Hindlimb muscle (tissue), 1 donor: ENCODE measurements at places on chromosomes 3 and 15. TPM values are rescaled to one million over a fixed set of nuclear protein-coding genes. Genes with fewer than 3 reads are reported as not detected.

Gene AADACL2
- polyA plus RNA-seq: 0.31 TPM

DNA sequence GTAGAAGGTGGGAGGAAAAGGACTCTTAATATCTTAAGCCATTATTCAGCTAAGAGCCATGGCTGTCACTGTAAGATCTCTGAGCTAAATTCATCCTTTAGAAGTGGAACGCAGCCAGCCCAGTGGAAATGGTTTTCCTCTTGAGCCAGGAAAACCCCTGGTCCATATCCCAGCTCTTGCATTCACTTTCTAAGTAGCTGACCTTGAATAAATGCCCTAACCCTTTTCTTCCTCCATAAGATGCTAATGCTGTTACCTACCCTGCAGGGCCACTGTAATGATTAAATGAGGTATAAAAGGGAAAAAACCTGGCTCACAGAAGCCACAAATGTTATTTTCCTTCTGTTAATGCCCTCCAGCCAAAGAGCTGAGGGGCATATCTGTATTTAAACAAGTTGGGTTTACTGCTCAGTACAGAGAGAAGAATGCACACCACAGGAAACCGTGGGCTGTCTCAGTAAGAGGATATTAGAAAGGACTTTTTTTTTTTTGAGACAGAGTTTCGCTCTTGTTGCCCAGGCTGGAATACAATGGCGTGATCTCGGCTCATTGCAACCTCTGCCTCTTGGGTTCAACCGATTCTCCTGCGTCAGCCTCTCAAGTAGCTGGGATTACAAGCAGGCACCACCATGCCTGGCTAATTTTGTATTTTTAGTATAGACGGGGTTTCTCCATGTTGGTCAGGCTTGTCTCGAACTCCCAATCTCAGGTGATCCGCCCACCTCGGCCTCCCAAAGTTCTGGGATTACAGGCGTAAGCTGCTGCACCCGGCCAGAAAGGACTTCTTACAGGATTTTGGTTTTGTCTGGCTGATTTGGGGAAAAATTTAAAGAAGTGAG, 6.8 kb downstream of the UBL7 start:
- DNase-seq: no peak

- DNase-seq: no peak
These were observed 88.8 kb upstream of the CTDSPL start for GRCh38 chr3:37772773-37773354.

Gene PLCB2
- polyA plus RNA-seq: 7.9 TPM

Gene PLSCR4
- polyA plus RNA-seq: 10.2 TPM

DNA sequence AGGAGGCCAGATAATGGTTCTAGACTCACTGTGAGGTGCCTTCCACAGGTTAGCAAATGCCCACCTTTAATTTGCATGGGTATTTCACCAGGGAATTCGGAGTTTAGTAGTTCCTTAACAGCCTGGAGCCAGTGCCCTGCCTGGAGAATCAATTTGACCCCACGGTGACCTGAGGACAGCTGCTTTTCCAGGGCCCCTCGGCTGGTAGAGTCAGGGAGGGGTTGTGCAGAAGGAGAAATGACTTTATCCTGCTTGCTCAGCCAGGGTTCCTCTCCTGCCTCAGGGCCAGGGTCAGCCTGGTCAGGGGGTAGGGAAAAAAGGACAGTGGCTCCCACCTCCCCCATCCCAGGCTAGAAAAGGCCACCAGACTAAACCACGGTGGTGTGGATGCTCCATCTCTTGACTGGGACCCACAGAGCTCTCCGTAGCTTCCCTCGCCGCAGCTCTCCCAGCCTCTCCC, 12.0 kb downstream of the DLL4 start:
- DNase-seq: no peak

DNA sequence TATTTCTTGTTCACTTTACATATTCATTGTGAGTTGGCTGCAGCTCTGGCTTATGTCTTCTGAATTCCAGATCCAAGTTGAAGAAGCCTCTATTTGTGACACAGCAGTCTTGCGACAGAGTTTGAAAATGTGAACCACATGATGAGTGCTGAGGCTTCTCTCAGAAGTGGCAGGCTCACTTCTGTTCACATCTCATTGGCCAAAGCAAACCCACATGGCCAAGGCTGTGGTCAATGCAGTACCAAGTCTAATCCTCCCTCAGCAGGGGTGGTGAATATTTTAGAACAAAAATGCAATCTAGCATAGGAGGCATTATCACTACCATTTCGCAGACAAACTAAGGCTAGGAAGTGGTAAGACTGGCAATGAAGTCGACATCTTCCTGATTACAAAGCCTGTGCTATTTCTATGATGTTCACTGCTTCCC, 45.2 kb downstream of the CDCP1 start:
- DNase-seq: no peak

GRCh38 chr3:31219131-31219843, 313.4 kb upstream of the STT3B start:
- DNase-seq: no peak

DNA sequence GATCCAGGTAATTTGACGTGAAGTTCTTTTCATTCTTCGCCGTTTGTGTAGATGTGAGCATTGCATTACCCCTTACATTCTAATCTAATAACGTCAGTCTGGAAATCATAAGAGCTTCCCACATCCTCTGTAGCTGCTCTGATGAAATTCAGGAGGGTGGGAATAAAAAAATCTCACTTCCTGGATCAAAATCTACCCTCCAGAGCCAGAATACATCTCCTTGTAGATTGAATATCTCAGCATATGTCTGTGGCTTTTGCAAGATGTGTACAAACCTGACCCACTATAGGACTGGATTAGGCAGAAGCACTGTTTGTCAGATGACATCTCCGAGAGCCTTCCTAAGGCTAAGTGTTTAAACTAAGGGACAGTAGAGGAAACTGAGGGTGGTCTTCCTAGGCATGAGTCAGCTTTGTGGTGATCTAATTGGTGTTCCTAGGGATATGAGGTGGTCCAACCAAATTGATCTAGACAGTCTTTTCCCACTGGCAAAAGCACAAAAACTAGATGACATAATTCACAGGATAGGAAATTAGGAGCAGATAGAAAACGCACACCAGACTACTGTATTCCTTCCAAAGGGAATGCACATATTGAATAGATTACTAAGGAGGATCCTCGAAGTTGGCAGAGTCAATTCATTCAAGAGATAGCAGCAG, 216.3 kb upstream of the LRTM1 start:
- peak; percentile 21 for DNase-seq

Gene MYO5C
- polyA plus RNA-seq: 9.4 TPM

DNA sequence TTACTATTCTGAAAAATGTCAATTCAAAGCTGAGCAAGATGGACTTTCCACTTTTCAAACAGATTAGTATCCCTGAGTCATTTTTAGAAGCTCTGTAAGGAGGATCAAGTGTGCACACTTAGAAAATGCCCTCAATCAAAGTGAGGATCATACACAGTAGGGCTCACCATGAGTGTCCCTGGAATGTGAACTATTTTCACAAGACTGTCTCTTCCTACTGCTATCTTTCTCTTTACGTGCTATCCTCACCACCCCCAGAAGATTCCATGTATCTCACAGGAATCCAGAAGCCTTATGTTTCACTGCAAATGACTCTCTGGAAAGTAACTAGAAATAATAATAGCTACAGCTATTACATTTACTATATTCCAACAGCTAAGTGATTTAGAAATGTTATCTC, 349.9 kb upstream of the TGFBR2 start:
- DNase-seq: no peak

- DNase-seq: no peak
These were observed 591.1 kb downstream of the ZPLD1 start for GRCh38 chr3:103025880-103026279.

Gene GLDN
- polyA plus RNA-seq: 0.34 TPM

- DNase-seq: no peak
These were observed 13.1 kb downstream of the ANO10 start for GRCh38 chr3:43608751-43609150.

DNA sequence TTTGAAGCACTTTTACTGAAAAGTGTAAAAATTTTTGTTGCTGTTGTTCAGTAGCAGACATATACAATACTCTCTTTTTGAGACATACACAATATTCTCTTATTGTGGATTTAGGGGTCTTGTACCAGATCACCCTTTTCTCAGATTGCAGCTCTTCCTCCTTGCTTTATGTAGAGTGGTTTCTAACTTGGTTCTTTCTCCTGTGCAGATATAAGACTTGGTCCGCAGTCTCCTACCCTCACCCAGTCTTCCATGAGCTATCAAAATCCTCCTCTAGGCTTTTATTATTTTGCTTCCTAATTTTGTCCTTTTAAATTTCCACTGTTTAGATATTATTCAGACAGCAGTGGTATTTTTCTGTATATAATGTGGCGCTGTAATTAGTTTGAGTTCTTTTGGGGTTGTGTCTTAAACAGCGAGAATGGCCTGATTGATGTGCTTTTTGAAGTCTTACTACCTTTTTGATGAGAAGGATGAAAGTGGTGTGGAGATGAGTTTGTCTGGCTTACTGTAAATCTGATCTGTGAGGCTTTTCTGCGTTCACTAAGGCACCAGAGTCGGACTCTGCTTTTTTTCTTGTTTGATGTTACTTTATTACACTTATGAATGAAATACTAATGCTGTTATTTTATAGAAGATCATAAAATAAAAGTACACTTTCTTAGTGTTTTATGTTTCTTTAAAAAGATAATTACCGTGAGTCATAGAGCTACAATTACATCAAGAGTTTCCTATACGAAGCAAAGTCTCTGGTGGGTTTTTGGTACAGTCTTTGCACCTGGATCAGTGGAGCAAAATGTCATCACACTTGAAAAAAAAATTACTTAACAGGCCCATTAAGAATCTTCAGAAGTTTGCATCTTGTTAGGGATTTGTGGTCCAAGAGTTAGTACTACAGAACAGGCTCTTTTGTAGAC, 27.8 kb downstream of the FNDC3B start:
- no peak for DNase-seq
